ENCODE measurements at places on chromosomes 3 and 15.
A peak's percentile ranks its signal among the peaks of the same experiment; 100 is the strongest.

DNA sequence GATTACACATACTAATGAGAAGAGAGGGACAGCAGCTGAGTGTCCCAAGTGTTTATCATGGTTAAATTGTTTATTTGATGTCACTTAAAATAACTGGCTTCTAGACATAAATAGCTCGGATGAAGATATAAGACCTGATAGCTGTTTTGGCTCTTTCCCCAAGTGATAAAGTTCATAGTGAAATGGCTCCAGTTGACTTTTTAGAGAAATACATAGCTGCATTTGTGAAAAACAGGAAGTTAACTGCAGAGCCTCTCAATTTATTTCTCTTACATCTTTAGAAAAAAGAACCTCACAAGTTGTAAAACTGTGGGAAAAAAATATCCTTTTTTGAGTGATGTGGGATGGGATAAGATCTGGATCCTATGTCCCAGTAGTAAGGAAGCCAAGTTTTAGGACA, 332.9 kb upstream of the RASGRP1 start:
- no peak for DNase-seq

- DNase-seq = no peak
Measured at GRCh38 chr3:82462977-82463376, 701.5 kb upstream of the GBE1 start.

DNA sequence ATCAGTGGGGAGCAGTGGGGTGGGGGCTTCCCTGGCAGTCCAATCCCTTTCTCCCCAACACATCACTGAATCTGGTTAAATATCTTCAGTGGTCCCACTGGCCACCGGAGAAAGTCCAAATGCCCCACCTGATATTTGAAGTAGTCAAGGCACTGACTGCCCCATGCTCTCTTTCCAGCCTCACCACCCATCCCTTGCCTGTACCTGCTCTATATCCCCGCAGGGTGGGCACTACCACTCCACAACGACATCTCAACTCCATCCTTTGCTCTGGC, 101.7 kb downstream of the DAPK2 start:
- no peak for DNase-seq

- DNase-seq = no peak
Measured at GRCh38 chr3:100399341-100400071, 1.4 kb downstream of the TOMM70 start.

- DNase-seq = no peak
Measured at GRCh38 chr3:176739159-176739558, 458.1 kb downstream of the TBL1XR1 start.

DNA sequence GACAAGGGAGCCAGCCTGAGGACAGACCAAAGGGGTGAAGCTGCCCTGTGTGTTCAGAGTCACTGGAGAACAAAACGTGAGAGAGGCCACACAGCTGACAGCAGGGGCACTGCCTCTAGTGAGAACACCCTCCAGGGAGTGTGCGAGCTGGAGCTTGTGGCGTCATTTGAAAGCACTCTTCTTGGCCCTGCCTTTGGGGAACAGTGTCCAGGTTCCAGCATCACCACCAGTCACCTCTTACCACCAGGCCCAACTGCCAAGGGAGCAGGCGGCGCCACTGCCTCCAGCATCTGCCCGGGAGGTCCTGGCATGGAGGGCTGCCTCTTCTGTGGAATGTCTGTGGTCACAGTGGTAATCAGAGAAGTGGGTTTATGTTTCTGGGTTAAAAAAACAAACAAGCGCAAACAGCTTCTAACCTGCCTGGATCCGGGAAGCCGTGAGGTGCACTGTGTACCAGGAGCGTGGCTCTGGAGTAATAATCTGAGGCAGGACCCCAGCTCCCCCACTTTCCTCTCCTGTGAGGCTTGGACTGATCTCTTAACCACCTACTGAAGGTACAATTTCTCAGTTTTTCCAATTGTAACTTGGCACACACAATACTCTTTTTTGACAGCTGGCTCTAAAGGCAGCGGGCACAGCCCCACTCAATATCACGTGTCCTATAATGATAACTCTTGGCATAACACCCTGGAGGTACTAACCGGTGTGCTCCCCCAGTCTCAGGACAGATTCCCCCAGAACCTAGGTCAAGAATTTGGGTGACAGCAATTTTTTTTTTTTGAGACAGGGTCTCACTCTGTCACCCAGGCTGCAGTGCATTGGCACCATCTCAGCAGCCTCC, 32.2 kb upstream of the CDCP1 start:
- no peak for DNase-seq

GRCh38 chr3:197508051-197508451, 47.7 kb downstream of the BDH1 start:
- no peak for DNase-seq

DNA sequence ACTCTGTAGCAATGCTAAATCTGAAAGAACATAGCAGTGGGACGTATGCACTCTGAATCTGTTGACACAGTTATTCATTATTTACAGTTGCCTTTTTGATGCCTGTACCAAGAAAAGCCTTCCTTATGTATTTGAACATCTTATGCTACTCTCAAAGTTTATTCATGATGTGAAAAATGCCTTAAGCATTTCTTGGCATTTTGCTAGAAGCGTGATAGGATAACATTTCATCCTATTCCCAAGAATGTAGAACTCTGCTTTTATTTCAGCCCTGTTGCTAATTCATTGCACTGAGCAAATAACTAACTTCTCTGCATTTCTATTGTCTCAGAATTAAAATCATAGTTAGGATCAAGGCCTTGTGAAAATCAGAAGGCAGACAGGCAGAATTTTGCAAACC, 105.5 kb downstream of the STRIT1 start:
- DNase-seq = no peak

GRCh38 chr3:33061782-33062181, 35.2 kb downstream of the GLB1 start:
- peak; percentile 6 for DNase-seq
